CD4-positive, alpha-beta T cell treated with Interleukin-10 for 1 hour (primary cell): ENCODE measurements at places on chromosomes 12 and 14.

GRCh38 chr14:21236948-21237797 lies 32.1 kb downstream of the HNRNPC start:
- DNase-seq = no peak

DNA sequence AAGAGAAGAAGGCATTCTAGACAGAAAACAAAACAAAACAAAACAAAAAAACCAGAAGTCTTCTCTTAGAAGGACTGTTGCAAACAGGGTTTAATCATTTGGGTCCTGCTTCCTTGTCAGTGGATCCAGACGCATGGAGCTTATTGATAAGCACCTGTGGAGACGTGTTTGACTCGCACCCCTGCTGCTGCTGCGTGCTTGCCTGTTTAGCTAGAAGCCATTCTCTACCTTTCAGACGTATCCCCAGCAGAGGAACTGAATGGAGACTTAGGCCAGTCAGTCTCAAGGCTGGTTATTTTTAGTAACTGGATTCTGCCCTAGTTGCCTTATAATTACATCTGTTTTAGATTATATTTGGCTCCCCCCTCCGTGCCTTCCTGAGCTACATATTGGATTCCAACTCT lies 186.1 kb upstream of the EEA1 start:
- DNase-seq = no peak

DNA sequence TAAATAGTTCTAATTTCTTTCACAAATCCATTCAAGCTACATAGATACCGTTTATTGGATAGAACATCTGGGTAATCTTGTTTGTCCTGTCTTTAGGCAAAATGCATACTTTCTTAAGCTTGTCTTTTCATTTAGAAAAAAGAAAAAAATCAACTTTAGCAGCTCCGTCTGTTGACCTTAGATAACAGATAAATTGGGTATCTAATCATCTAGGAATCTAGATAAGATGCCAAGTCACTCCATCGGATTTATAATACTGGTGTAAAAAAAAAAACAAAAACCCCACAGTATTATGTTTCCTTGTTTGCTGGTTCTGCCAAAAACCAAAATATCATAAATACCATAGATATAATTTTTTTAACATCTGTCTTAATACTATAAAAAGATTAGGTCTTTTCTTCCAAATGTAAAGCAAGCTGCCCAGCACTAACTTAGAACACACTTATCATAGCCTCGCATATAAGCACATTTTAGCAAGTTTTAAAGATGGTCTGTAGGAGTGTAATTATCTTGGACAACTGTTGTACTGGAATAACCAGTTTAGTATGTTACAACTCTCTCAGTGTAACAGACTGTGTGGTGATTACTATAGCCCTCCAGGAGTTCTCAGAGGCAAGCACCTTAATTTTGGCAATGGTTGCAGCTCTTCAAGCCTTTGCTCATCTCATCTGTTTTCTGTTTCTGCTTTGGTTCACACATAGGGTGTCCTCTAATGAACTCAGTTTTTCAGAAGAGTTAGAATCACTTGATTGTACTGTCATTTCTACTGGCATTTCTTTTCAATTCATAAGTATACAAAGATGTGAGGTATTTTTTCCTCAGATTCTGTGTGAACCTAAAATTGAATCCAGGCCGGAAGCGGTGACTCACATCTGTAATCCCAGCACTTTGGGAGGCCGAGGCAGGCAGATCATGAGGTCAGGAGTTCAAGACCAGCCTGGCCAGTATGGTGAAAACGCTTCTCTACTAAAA lies 83.1 kb downstream of the ANO6 start:
- no peak for DNase-seq

DNA sequence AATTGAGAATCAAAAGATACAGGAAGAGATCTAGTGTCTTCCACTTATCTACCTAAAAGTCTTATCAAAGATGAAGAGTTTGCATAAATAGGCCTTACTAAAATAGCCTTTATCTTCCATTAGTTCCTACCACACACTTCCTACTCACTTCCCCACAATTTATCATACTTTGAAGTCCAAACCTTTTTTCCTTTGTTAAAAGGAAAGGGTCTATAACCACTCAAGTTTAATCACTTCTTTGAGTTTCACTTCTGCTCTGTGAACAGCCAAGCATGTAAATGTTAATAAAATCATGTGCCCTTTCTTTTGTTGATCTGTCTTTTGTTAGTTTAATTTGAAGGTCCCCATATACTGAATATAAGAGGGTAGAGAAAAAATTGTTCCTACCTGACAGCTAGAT lies 114.5 kb downstream of the PHLDA1 start:
- DNase-seq = no peak

DNA sequence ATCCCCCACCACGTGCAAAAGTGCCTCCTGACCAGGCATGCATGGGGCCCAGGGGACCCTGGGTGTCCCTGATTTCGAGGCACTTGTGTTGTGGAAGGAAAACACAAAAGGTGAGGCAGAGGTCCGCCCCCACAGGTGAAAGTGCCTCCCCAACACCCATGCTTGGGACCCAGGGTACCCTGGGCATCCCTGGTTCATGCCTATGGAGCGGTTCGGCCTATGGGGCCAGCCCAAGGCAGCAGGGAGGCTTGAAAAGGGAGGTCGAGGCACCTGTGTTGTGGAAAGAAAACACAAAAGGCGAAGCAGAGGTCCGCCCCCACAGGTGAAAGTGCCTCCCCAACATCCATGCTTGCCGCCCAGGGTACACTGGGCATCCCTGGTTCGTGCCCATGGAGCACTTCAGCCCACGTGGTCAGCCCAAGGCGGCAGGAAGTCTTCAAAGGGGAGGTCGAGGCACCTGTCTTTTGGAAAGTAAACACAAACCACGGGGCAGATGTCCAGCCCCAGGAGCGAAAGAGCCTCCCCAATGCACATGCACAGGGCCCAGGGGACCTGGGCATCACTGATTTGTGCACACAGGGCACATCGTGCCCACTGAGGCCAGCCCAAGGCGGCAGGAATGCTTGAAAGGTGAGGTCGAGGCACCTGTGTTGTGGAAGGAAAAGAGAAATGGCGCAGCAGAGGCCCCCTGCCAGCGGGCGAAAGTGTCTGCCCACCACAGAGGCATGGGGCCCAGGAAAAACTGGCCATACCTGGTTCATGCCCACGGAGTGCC lies 375.5 kb downstream of the ALG10 start:
- DNase-seq = no peak

- no peak for DNase-seq
Measured at GRCh38 chr12:53496752-53497032, 2.6 kb downstream of the MAP3K12 start.

GRCh38 chr14:43471595-43471994 lies 1035.5 kb downstream of the FSCB start:
- no peak for DNase-seq
